GM23338 (cell line): ENCODE measurements at places on chromosomes 2 and 18.

DNA sequence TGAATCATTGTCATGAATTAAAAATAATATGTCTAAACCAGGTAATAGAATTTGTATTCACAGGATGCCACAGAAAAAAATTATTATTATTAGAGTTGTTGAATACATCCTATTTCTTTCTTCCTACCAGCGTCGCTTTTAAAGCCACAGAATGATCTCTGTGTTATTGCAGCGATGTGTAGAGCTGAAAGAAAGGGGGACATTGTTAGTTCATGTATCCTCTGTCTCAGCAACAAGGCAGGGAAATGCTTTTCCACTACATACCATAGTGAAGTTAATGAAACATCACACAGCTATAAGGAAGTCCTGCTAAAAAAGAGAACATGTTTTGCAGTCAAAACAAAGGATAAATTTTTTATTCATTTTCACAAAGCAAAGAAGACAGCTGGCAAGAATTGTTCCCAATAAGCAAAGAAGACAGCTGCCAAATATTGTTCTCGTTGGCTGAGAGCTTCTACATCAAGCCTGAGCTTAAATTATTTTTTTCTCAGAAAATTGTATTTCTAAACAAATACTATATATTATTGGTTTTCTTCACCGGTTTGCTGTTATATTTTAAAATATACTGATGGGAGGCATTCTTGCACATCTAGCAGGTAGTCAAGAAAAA lies 1234.4 kb downstream of the SUCLG1 start:
- DNase-seq: no peak

DNA sequence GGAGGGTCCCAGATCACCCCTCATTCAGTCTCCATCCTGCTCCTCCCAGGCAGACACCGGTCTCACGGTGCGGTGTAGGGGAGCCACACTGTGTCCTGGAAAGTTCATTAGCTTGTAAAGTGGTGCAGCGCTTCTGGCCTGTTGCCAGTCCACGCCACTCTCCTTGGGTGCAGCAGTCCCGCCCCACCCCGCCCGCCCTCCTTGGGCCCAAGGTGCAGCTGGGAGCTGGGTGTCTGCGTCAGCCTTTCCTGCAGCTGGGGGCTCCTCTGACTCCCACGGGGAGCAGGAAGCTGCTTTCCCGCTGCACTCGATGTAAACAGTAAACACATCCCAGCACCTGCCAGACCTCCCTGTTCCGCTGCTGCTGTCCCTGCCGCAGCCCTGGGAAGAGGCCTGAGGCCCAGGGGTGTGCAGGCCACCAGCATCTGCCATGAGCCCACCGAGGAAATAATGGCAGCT lies 53.8 kb upstream of the ASB18 start:
- no peak for DNase-seq

- no peak for DNase-seq
Measured at GRCh38 chr2:216591480-216591879, 41.7 kb upstream of the IGFBP2 start.

DNA sequence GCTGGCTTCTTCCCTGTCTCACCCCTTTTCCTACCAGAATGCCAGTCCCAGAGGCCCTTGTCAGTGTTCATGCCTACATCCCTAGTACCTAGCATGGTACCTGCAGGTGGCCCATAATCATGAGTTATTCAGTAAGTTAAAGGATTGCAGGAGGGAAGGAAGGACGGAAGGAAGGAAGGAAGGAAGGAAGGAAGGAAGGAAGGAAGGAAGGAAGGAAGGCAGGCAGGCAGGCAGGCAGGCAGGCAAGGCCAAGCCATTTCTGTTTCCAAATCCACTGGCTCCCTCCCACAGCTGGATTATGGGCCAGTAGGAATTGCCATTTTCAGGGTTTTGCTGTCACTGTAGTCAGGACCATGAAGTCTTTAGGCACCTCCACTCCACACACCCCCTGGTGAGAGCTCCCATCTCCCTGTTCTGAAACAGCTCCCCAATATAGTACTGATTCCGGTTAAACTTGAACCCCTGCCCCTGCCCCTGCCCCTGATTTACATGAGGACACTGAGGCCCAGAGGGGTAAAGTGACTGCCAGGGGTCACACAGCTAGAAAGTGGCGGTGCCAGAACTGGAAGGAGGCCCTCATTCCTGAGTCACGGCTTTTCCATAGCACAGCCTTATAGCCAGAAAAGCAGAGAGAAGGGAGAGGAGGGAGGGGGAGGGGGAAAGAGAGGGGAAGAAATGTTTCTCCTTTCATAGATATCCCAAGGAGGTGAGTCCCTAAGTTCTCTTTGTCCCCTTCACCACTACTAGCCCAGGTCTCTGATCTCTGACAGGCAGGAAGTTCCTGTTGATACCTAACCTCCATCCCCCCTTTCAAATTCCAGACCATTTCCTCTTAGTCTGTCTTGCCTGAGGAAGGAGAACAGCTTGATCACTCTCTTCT lies 12.2 kb upstream of the TNS1 start:
- no peak for DNase-seq

DNA sequence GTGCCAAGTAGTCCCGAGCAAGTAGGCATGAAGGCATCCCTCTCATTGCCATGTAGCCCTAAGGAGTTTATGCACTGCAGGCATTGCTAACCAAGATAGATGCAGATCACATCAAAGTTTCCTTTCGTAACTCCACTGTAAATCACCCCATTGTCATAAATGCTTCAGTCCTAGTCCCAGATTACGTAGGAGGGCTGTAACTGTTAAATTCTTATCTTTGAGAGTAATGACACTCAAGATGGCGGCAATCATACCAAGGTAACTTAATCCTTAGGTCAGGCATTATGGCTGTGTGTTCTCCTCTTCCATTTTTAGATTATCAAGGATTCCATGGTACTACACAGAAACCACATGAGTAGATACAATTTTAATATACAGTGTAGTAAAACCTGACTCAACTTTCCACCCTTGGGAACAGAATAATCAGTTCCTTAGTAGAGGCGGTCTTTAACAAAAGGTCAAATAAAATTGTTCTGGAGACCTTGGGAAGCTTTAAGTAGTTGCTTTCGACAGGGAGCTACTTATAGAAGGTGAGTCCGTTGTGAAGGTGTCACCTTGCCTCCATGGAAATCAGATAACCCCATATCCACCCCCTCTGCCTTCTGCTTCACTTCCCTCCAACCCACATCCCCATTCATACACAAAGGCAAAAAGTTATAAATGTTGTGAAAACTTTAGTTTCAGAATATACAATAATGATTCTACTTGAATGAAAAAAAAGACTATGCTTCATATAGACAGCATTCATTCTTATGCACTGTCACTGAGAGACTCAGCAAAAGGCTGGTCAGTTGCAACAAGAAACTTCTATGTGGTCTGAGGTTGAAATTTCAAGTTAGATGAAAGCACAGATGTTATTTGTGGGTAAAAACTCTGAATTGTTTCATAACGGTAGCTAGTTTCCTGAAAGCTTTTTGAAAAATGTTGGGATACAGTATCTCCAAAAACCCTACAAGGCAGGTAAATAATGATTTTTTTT lies 64.8 kb upstream of the GALNT5 start:
- no peak for DNase-seq
